ENCODE measurements at places on chromosomes 5 and 9.
A peak's percentile ranks its signal among the peaks of the same experiment; 100 is the strongest.

GRCh38 chr5:44875661-44876605 is 67.2 kb downstream of the MRPS30 start:
- no peak for DNase-seq

DNA sequence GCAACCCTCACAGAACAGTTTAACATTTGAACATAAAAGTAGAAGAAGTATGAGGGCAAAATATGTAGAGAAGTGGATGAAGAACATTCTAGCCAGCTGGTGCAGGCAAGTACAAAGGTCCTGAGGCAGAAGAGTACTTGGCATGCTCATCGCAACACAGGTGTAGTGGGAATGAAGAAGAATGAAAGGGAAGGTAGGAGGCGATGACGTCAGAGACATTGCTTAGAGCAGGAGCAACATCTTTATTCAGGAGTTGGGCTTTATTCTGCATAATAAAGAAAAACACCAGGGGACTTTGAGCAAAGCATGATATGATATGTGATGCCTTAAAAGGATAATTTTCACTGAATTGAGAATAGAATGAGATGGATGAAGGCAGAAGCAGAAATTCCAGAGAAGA is 570.6 kb upstream of the CDH9 start:
- DNase-seq = no peak

GRCh38 chr9:89006267-89006666 is 15.0 kb downstream of the S1PR3 start:
- DNase-seq = no peak

- DNase-seq = no peak
These were observed 15.5 kb upstream of the MRNIP start for GRCh38 chr5:179874136-179874535.

GRCh38 chr5:153831973-153832372 is 206.7 kb downstream of the FAM114A2 start:
- no peak for DNase-seq

GRCh38 chr5:131521252-131521651 is 113.8 kb downstream of the RAPGEF6 start:
- no peak for DNase-seq

DNA sequence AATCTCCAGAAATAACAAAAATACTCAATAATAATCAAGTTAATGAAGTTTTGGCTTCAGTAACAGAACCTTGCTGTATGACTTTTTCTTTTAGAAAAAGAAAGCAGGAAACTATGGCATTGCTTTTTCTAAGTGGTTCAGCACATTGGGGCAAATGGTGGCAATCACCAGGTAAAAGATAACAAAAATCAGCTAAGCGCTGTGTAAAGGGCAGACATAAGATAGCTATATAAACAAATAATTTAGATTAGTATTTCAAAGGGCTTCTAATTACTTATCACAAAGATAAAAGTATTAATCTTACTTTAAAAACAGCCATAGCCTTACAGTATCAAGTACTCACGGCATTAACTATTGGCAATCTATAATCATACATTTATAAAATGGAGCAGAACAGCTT is 10.0 kb downstream of the TMEM161B start:
- no peak for DNase-seq

DNA sequence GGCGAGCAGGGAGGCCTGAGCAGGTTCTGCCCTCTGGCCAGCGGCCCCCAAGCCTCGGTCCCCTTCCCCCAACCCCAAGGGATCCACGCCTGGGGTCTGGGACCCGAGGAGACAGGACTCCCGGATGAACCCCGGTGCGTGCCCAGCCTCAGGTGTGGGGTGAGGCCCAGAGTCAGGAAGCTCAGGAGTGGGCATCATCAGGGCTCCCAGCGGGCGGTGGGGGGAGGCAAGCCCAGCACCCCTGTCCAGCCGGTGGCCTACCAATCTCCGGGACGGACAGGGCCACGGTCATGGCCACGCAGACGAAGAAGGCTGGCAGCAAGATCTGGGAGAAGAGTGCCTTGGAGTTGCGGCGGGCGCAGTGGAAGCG is 14.5 kb downstream of the ABCA2 start:
- no peak for DNase-seq

DNA sequence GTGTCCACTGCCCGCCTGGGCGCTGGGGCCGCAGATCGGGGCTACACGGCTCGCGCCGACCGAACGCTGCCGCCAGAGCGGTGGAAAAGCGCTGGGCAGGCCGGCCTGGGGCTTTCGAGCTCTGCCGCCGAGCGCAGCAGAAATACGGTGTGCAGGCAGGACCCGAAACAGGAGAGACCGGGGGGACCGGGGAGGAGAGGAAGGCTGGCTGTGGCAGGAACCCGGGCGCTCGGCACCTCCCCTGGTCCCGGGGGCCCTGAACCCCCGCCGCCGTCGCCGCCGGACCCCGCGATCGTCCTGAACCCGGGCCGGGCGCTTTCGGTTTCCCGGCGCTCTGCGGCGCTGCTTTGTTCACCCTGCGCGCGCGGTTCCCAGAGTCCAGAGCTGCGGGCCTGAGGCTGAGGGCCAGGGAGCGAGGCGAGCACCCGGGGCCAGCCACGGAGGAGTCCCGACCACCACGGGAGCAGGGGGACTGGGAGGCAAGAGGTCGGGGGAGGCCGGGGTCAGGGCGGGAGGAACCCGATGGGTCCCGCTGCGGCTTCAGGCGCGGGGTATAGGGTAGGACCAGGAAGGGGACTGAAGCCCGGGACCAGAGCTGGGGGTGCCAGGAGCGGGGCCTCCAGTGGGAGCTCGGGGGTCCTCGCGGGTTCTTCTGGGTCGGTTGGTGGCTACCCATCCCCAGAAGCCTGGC is 12.0 kb downstream of the IRX2 start:
- DNase-seq = peak; percentile 62

- DNase-seq = no peak
These were observed 382.0 kb downstream of the PSAT1 start for GRCh38 chr9:78678877-78679276.

DNA sequence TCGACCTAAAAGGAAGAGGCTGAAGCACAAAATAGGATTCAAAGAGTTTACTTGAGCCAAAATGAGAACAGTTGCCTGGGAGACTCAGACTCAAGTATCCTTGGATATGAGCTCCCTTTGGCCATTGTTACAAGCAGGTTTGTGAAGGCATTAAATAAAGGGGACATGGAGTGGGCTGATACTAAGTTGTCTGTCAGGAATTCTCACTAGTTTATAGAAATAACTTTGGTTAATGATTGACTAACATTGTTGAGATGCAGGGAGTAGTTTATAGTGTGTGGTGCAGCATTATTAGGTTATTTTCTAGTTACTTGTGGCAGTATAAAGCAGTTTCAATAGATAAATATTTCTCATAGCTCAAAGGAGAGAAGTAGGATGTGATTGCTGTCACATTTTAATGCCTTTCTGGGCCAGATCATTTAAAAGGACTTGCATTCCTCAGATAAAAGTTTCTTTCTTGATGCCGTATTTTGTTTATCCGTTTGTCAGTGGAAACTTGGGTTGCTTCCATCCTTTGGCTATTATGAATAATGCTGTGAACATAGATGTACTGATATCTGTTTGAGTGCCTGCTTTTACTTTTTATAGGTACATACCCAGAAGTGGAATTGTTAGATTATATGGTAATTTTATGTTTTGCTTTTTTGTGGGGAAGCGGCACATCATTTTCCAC is 9.1 kb downstream of the AP3S1 start:
- no peak for DNase-seq

DNA sequence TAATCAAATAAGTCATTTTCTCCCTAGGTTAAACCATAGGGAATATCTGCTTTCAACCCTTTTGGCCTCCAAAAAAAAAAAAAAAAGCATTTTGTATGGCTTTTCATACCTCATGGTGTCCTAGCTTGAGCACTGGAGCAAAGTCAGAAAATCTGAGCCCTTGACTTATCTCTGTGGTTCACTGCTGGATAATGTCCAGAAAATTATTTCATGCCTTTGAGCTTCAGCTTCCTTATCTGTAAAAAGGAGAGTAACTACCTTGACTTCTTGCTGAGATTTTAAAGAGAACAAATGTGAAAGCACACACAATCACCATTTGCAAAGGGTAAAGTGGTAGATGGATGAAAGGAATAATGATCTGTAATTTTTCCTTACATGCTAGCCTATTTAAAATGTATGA is 165.9 kb downstream of the ALDH1A1 start:
- no peak for DNase-seq

GRCh38 chr9:8643896-8644295 is 844.3 kb upstream of the DMAC1 start:
- DNase-seq = no peak

DNA sequence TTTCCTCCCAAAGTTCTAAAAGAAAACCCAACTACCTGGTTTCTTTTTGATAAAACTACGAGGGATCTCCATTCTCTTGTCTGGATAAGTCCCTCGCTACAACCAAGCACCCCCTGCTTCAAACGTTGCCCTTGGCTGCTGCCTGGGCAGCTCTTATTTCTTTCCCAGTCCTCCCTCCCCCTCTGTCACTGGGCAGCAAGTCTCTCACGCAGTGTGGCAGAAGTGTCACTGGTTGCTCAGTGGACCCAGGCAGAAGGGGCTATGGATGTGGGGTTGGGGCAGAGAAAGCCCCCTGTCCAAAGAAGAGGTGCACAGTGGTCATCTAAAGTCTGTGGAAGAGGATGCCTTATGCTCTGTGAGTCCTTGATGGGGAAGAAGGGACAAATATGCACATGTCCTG is 7.2 kb upstream of the SMIM32 start:
- peak; percentile 49 for DNase-seq

GRCh38 chr5:115559524-115559923 is 14.9 kb upstream of the FEM1C start:
- DNase-seq = no peak

DNA sequence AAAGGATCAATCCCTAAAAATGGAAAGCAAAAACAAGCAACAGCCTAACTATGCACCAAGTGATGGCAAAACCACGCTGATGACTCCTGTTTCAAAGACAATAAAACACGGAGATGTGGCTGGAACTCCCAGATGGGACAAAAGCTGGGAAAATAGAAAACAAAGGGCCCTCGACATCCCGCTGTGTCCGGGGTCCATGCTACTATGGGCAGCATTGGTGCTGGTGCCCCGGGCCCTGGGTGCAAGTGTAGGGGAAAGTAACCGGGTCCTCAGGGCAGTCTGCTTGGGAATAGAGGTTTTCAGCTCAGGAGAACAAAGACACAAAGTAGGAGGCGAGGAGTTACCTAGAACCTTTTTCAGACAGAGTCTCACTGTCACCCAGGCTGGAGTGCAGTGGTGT is 46.1 kb downstream of the MRPL36 start:
- peak; percentile 38 for DNase-seq

DNA sequence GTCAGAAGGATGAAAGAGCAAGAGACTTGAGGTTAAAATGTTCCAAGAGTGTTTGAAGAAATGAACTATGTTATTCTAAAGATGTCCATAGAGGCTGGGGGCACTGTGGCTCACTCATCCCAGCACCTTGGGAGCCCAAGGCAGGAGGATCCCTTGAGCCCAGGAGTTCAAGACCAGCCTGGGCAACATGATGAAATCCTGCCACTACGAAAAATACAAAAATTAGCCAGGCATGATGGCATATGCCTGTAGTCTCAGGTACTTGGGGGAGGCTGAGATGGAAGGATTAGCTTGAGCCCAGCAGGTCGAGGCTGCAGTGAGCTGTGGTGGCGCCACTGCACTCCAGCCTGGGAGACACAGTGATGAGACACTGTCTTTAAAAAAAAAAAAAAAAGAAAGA is 2.7 kb downstream of the AOPEP start:
- no peak for DNase-seq

DNA sequence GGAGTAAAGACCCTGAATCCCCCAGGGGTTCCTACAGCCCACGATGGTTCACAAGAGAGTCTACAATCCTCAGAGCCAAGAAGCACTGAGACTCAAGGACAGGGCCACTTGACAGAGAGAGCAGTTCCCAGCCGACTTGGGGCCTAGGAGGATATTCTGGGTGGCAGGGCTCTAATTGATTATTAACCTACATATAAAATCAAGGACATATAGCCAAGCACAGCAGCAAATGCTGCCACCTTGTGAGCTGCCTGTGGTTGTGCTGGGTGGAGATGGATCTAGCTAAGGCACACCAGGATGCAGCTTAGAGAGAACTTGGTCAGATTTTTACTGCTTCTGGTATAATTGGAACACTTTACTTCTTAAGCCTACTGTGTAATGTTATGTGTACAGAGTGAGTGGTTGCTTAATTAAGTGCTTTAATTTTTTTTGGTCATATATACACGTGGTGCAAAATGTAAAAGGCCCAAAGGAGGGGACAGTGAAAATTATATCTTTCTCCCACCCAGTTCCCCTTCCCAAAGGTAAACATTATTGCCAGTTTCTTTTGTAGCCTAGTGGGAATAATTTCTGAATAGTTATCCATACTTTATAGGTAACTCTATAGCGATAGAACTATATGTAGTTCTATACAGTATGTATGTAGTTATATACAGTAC is 78.8 kb downstream of the F2RL2 start:
- DNase-seq = no peak

- DNase-seq = no peak
These were observed 507.0 kb downstream of the TAF11L14 start for GRCh38 chr5:18141222-18141621.

All from coronary artery (tissue), 2 donors.